Activated T-cell treated with anti-CD3 and anti-CD28 coated beads, Interleukin-2, amount 50 U/mL, for 24 hours (primary cell): ENCODE measurements at places on chromosomes 7 and 10.

GRCh38 chr10:95414016-95414830 is 123.4 kb upstream of the PDLIM1 start:
- no peak overlapping the region for H3K4me3 ChIP-seq
- no peak overlapping the region for H3K27ac ChIP-seq
- no peaks in the 10 kb centered on the region for H3K4me1 ChIP-seq
- no peak for DNase-seq
- H3K27me3 ChIP-seq: no peaks in the 10 kb centered on the region
- no peaks in the 10 kb centered on the region for H3K36me3 ChIP-seq

DNA sequence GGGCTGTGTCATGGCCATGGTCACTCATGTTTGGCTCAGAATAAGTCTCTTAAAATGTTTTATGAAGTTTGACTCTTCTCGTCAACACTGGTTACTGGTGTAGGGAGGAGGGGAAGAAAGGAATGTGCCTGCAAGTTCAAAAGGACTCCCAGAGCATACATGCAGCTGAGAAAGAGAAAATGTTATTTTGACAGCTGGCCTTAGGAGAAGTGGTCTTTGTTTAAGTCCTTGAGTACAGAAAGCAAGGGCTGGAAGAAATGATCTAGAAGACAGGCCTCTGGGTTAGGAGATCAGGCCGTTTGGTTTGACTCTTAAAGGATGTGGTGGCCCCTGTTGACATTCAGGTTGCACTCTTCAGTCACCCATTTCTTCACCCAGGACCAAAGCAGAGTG is 245.5 kb downstream of the REEP3 start:
- H3K27ac ChIP-seq: no peak overlapping the region
- no peak overlapping the region for H3K4me3 ChIP-seq
- DNase-seq: no peak
- H3K27me3 ChIP-seq: no peaks in the 10 kb centered on the region

DNA sequence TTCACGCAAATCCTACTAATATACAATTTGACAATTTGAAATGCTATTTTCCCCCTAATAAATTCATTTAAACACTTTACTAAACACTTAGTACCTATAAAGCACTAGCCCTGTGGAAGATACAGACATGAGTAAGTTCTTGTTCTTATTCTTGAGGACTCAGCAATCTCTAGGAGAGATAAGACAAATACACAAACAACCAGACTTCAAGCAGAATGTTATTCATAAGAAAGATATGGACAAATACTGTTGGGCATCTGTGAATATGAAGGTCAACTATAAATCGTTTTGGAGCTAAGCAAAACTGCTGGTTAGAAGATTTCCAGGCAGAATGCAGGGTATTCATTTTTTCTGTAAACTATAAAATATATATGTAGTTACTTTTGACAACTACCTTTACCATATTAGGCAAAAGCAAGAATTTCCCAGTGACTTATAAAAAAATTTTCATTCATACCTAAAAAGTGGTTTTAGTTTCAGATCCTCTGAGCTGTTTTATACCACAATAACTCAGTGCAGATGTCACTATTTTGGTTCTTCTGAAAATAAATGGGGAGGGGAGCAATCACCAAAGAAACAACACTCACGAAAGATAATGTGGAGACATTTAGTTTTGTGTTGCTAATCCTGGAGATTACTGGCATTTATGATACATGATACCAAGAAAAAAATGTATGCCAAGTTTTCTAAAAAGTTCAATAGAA is 3.8 kb downstream of the VPS41 start:
- no peak for DNase-seq
- H3K27ac ChIP-seq: peak overlapping the region; percentile 23
- no peaks in the 10 kb centered on the region for H3K27me3 ChIP-seq
- peaks cover 30% of the 10 kb centered on the region for H3K36me3 ChIP-seq
- peaks cover 79% of the 10 kb centered on the region for H3K4me1 ChIP-seq
- no peak overlapping the region for H3K4me3 ChIP-seq

DNA sequence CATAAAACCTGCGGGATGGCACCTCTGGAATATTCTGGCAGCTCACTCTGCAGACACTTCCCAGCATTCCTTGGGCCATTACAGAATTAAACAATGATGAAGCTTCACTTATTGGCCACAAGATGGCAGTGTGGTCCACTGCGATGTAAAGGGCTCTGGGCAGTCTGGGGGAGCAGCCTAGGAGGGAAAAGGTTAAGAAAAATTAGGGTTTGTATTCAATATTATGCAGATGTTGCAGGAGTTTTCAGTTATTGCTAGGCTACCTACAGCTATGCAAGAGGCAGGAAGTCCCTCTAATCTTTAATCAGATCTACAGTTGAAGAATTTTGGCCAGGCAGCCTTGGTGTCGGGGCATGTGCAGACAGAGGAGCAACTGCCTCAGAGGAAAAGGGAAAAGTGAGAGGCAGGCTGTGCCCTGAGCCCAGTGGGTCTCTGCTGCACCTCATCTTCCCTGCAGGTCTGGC is 233.2 kb upstream of the PRSS1 start:
- no peaks in the 10 kb centered on the region for H3K27me3 ChIP-seq
- no peak overlapping the region for H3K27ac ChIP-seq
- H3K4me3 ChIP-seq: no peak overlapping the region
- peaks cover 39% of the 10 kb centered on the region for H3K4me1 ChIP-seq

- H3K36me3 ChIP-seq: no peaks in the 10 kb centered on the region
- H3K4me1 ChIP-seq: no peaks in the 10 kb centered on the region
- H3K27ac ChIP-seq: no peak overlapping the region
- no peak overlapping the region for H3K4me3 ChIP-seq
Measured at GRCh38 chr10:67110286-67110685, 184.4 kb downstream of the LRRTM3 start.

- H3K27me3 ChIP-seq: no peaks in the 10 kb centered on the region
- peak; percentile 25 for DNase-seq
- no peak overlapping the region for H3K4me3 ChIP-seq
- no peaks in the 10 kb centered on the region for H3K36me3 ChIP-seq
Measured at GRCh38 chr10:42988517-42989395, 88.1 kb upstream of the RET start.

DNA sequence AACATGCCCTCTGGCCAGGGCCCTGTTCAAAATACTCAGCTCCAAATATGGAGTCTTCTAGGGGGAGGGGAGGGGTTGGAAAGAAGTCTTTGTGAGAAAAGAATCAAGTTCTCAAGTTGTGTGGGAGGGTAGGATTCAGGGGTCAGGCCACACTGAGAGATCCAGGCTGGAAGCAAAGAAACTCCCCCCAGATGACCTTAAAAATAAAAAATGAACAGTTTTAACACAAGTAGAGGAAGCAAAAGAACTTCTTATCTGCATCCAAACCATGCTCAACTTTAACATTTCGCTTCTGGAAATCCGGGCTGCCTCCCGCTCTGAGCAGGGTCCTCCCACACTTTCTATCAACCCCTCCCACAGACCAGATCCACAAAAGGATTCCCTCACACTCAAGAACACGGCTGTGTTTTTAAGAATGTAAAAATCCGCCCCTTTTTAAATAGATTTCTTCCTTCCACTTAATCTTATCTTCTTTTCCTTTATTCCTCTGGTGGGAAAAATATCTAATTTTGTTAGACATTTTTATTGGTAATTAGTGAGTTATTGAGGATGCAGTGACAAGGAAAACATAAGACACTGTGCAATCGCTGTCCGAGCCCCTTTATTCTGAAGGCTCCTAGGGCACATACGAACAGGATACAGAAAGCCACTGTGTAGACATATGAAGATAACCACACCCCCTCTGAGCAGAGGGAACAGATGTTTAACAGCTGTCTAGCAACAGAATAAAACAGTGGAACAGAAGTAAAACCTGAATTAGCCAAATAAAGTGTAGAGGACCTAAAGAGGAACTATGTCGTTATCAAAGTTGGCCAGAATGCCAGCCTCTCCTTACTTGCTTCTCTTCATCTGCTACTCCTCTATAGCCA is 43.8 kb downstream of the CYTH3 start:
- no peak overlapping the region for H3K27ac ChIP-seq
- peaks cover 28% of the 10 kb centered on the region for H3K27me3 ChIP-seq
- H3K4me1 ChIP-seq: peaks cover 29% of the 10 kb centered on the region
- no peak overlapping the region for H3K4me3 ChIP-seq
- no peaks in the 10 kb centered on the region for H3K36me3 ChIP-seq

- H3K27ac ChIP-seq: no peak overlapping the region
- no peak for DNase-seq
- peaks cover 49% of the 10 kb centered on the region for H3K36me3 ChIP-seq
- H3K4me3 ChIP-seq: no peak overlapping the region
- H3K4me1 ChIP-seq: no peaks in the 10 kb centered on the region
Measured at GRCh38 chr7:133941496-133941895, 185.6 kb upstream of the LRGUK start.

DNA sequence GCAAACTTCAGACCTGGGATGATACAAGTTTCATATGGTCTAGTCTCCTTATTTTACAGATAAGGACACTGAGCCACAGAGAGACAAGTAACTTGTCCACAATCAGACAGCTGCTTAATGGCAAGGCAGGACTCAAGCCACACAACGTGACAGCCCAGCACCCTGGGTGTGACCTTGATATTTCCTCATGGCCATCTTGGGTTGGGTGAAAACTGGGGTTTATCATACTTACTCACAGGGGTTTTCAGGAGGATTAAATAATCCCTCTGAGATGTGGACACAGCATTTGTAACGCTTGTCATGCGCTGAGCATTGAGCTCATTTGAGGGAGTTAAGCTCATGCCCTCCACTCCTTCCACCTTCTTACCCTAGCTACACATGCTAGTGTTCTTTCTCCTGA is 58.0 kb downstream of the ABLIM1 start:
- peaks cover 3% of the 10 kb centered on the region for H3K27me3 ChIP-seq
- H3K4me3 ChIP-seq: no peak overlapping the region
- no peak for DNase-seq
- H3K27ac ChIP-seq: no peak overlapping the region

DNA sequence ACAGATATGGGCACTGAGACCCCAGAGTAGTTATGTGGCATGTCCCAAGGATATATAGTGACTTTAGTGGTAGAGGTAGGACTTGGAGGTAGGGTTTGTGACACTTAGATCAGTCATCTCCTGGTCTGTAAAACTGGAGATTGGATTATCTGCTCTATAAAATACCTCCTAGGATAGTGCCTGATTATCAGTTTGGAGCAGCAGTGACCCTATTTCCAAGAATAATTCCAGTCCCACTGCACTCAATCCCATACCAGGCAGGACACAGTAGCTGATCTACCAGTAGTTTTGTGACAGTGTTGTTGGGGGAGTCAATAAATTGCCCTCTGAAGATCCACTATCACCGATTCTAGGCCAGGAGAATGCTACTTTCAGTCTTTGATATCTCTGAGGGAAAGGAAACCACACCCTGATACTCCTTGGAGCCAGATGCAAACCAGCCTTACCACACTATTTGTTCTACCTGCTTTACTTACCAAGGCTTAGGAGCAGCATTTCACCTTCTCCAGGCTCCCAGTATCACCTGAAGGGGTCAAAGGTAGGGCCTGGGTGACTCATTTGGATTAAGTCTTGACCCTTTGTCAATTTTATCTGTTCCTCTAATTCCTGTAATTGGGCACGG is 30.6 kb downstream of the KMT2E start:
- no peak for DNase-seq
- peak overlapping the region; percentile 75 for H3K27ac ChIP-seq
- H3K36me3 ChIP-seq: peaks cover 89% of the 10 kb centered on the region
- H3K4me3 ChIP-seq: no peak overlapping the region
- peaks cover 55% of the 10 kb centered on the region for H3K4me1 ChIP-seq
- H3K27me3 ChIP-seq: no peaks in the 10 kb centered on the region

DNA sequence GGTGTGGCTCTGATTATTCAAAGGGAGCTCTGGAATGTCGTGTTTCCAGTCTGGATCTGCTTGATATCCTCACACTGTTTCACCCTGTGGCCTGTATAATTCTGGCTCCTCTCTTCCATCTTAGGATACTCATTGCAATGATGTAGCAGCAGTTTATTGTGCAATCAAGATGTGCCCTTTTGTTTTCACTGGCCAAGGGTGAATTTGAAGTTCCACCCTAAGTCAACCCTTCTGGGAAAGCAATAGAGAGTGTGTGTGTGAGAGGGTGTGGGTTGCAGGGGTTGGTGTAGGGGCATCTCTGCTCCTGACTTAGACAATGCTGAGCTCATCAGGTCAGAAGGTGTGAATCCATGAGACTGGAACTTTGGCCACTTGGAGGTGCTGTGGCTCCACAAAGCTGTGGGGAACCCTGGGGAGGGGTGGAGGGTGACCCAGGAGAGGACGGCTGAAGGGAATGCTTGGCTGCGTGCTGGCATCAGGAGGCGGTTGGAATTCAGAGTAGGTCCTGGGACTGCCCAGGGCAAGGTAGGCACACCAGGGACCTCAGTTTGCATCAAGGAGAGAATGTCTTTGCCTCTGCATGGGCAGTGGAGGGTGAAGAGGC is 118.0 kb upstream of the PRSS58 start:
- no peak for DNase-seq
- H3K27me3 ChIP-seq: peaks cover 4% of the 10 kb centered on the region
- no peaks in the 10 kb centered on the region for H3K36me3 ChIP-seq
- H3K27ac ChIP-seq: peak overlapping the region; percentile 40
- no peak overlapping the region for H3K4me3 ChIP-seq

- H3K4me1 ChIP-seq: peaks cover 4% of the 10 kb centered on the region
- no peak for DNase-seq
- H3K27ac ChIP-seq: no peak overlapping the region
- no peak overlapping the region for H3K4me3 ChIP-seq
- H3K36me3 ChIP-seq: peaks cover 54% of the 10 kb centered on the region
- no peaks in the 10 kb centered on the region for H3K27me3 ChIP-seq
Measured at GRCh38 chr10:129523723-129524316, 56.8 kb downstream of the MGMT start.

DNA sequence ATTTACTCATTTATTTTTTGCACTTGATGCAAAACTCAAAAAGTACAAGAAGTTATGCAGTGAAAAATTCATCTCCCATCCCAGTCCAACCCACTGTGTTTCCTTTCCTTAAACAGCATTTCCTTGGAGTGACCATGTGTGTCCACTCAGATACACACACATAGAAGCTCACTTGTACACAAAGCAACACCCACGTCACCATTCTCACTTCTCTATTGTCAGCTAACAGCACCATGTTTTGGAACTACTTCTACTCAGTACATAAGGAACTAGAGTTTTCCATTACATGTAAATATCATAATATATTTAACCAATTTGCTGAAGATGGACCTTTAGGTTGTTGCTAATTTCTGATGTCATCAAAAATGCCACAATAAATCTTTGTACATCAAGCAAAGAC is 167.6 kb downstream of the GRID1 start:
- H3K27ac ChIP-seq: no peak overlapping the region
- no peak overlapping the region for H3K4me3 ChIP-seq
- peaks cover 6% of the 10 kb centered on the region for H3K27me3 ChIP-seq
- no peaks in the 10 kb centered on the region for H3K4me1 ChIP-seq
- DNase-seq: no peak

GRCh38 chr10:22002591-22003176 is 846 bp downstream of the DNAJC1 start:
- peaks cover 6% of the 10 kb centered on the region for H3K36me3 ChIP-seq
- H3K4me3 ChIP-seq: peak overlapping the region; percentile 87
- peaks cover 39% of the 10 kb centered on the region for H3K4me1 ChIP-seq
- H3K27me3 ChIP-seq: peaks cover 2% of the 10 kb centered on the region

- no peaks in the 10 kb centered on the region for H3K27me3 ChIP-seq
- no peaks in the 10 kb centered on the region for H3K4me1 ChIP-seq
- no peaks in the 10 kb centered on the region for H3K36me3 ChIP-seq
- no peak overlapping the region for H3K27ac ChIP-seq
Measured at GRCh38 chr7:94933256-94933990, 26.0 kb downstream of the PPP1R9A start.
